ENCODE measurements at places on chromosomes 4 and X. TPM values are rescaled to one million over a fixed set of nuclear protein-coding genes. Genes with fewer than 3 reads are reported as not detected.

DNA sequence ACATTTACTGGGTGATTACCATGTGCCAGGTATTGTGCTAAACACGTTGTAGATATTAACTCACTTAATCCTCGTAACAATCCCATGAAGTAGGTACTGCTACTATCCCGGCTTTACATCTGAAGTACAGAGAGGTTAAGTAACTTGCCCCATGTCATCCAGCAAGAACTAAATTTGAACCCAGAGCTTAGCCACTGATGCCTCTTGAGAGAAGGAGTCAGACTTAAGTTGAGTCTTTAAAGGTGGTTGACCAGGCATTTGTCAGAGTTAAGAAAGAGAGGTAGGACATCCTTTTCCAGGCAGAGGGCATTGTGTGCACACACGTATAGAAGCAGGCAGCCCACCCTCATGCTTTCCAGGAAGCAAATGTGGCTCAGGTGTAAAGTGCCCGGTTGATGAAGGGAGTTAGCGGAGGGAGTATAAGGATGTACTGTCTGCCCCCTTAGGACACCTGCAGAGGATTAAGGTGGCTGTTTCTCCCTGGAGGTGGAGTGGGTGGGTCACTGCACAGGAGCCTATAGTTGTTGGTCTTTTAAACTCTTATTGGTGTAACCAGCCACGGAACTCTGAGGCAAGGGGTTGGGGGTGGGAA lies 335 bp upstream of the CD38 start:
- no peak for DNase-seq

GRCh38 chr4:178953447-178954120 lies 1511.3 kb upstream of the AGA start:
- DNase-seq, result no peak

DNA sequence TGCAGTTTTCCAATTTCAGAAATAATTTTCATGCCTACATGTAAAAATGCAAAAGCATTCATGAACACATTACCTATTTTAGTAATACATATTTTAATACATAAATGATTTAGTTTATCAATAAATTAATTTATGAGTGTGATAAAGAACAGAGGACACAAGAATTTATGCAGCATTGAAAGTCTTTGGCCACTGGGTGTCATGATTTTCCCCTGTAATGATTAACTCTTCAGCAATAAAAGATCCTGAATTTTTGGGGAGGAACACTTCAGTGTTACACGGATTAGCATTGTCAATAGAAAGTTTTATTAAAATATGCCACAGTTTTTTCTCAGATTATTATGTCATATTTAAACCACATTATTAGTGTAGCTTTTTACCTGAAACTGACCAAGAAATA lies 8.6 kb upstream of the VCX2 start:
- no peak for DNase-seq

DNA sequence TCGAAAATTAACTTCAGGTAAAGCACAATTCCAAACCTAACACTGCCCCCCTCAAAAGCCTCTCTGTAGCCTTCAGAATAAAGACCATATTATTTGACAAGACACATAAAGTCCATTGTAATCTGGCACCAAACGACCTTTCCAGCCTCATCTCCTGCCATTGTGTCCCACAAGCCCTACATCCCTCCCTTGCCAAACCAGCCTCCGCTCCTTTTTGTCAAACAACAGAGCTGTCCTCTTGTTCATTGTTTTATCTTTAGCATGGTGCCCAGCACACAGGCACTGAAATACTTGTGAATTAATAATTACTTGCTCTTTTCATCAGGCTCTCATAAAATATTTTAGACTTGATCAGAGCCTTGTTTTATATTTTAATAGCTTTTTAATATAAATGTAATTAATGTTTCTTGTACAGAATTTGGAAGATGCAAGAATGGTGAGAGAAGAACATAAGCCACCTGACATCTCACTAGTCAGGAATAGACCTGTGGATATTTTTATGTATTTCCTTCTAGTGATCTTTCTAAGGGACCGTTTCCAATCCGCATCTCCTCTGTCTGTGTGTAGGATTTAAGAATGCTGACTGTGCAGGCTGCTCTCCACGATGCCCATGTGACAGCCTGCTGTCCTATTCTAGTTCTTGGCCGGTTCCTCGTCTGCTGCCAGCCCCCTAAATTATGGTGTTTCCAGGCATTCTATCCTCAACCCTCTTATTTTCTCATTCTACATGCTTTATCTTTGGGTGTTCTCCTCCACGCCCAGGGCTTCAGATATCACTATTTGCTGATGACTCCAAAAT lies 3.0 kb upstream of the IRF2 start:
- DNase-seq, result no peak

- DNase-seq, result no peak
Measured at GRCh38 chr4:109931318-109931717, 18.6 kb downstream of the EGF start.

DNA sequence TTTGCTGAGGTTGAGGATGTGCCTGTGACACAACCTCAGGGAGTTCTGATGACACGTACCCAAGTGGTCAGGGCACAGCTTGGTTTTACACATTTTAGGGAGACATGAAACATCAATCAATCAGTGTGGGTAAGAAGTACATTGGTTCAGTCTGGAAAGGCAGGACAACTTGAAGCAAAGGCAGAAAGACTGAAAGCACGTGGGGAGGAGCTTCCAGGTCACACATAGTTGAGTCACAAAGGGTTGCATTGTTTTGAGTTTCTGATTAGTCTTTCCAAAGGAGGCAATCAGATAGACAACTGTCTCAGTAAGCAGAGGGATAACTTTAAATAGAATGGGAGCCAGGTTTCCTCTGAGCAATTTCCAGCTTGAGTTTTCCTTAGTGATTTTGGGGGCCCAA lies 1910.0 kb upstream of the AGA start:
- DNase-seq, result no peak

DNA sequence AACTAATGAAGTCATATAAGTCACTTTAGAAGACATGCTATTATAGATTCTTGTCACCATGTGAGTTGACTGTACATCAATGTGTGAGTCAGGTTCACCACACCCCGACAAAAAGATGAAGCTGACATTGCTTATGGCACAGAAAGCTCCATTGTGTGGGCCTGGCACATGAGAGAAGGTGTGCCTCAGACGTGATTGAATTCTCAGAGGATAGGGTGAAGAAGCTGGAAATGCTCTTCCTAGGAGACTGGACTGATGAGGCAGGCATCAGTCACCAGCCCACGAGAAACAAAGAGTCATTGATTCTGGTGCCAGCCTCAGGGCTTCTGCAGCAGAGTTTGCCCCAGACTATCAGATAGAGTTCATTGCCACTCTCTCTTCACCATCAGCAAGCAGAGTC lies 35.9 kb upstream of the LRAT start:
- DNase-seq, result no peak

Gene YY2
- polyA plus RNA-seq, result 2.8 TPM

GRCh38 chrX:22121161-22121560 lies 89.0 kb downstream of the PHEX start:
- DNase-seq, result no peak

DNA sequence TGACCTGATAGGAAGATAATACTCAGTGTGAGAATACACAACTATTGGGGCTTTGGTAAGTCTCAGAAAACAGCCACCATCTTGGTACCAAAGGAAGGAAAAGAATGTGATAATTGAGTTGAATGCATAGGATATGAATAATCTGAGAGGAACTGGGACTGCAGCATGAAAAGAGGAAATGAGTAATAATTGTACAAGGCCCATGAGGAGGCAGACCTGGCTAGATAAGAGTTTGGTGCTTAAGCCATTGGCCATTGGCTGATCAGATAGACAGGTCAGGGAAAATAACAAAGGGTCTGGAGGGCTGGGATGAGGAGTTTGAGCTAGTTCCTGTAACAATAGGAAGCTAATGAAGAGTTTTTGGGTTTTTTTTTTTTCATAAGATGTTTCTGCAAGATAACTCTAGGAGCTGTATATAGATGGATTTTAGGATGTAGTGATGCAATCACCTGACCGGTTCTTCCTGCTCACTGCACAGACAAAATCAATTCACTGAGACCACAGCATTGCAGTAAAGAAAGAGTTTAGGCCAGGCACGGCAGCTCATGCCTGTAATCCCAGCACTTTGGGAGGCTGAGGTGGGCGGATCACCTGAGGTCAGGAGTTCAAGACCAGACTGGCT lies 5.3 kb upstream of the TRMT2B start:
- no peak for DNase-seq

DNA sequence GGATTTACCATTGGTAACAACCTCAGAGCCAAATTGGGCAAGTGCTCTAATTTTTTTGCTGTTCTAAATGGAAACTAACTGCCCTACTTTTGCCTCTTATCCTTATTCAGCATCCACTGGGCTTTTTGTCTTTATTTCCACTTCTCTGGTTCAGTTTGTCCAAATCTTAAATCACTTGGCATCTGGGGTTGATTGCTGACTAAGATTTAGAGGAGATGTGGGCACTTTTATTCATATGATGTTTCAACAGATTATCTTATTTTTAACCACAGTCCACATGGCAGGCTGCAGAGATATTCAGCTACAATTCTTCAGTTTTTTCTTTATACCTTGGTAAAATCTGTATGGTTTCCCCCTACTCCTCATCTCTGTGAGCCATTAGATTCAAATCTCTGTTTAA lies 1161.4 kb upstream of the PCDH7 start:
- no peak for DNase-seq

DNA sequence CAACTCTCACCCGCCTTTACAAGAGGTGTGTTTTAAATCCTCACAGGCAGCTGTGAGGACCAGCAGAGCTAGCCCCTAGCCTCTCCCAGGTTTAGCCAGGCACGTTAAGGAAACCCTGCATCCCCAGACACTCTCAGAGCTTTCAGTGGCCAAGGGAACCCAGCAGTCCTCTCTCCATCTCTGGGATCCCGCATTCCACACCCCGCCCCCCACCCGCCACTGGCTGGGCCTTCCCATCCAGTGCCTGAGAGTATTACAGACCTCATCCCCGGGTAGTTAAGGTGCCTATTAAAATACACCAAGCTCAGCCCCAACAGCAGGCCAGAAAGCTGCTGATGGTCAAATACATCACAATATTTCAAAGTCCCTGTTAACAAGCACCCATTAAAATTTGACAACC lies 256.2 kb downstream of the BCOR start:
- no peak for DNase-seq

GRCh38 chrX:70437921-70438665 lies 6.5 kb upstream of the DLG3 start:
- no peak for DNase-seq

GRCh38 chr4:47118192-47118929 lies 87.0 kb downstream of the GABRB1 start:
- DNase-seq, result no peak

DNA sequence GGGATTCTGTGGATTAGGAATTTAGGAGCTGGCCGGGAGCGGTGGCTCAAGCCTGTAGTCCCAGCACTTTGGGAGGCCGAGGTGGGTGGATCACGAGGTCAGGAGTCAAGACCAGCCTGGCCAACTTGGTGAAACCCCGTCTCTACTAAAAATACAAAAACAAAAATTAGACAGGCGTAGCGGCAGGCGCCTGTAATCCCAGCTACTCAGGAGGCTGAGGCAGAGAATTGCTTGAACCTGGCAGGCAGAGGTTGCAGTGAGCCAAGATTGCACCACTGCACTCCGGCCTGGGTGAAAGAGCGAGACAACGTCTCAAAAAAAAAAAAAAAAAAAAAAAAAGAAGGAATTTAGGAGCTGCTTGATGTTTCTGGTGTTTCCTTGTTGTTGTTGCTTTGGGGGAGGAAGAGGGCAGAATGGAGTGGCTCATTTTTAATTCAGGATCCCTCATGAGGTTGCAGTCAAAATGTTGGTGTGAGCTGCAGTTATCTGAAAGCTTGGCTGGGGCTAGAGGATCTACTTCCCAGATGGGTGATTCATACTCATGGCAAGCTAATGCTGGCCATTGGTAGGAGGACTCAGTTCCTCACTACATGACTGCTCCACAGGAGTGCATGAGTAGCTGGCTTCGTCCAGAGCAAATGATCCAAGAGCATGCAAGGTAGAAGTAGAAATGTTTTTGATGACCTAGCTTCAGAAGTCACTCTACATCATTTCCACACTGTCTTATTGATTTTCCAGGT lies 26.5 kb upstream of the JADE1 start:
- DNase-seq, result no peak

Gene ACE2
- 428 TPM for polyA plus RNA-seq

DNA sequence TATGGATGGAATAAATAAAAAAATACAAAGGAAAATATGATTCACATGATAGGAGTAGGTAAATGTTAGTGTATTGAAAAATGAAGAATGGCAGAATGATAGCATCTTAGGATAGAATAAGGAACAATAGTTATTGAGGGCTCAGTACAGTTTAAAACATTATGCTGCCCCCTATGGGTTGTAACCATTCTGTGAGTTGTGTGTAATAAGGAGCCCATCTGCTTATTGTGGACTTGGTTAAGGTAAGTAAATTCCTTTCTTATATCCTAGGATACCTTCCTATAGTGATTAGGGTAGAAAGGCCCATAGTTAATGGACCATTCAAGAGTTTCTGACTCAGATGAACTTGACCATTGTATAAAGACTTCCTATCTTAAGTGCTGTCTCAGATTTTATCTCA lies 195.8 kb downstream of the PDHA2 start:
- DNase-seq, result no peak

- no peak for DNase-seq
Measured at GRCh38 chrX:37331546-37331945, 17.6 kb upstream of the PRRG1 start.

Gene FGF16
- not detected for polyA plus RNA-seq

DNA sequence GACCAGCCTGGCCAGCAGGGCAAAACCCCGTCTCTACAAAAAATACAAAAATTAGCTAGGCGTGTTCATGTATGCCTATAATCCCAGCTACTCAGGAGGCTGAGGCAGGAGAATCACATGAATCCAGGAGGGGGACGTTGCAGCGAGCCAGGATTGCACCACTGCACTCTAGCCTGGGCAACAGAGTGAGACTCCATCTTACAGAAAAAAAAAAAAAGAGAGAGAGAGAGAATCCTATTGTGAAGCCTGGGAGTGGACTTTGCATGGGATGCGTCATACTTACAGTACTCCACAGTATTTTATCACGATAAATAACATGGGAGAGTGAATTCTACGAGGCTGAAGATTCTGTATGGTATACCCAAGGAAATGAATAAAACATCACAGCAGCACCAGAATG lies 139.6 kb downstream of the AASDH start:
- peak; percentile 79 for DNase-seq

DNA sequence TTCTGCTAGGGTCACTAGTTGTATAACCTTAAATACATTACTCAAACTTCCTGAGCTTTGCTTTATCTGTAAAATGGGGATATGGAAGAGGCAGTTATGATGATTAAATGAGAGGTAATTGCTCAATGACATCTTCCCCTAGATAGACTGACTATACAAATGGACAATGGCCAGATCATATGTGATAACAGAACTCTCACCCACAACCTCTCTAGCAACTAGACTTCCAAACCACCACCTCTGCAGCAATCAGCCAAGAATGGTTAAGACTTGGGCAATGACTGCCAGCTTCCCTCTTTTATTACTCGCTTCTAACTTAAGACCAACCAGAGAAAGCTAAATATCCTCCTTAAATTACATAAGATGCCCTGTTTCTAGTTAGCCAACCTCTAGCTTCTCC lies 2.9 kb upstream of the SEPSECS start:
- no peak for DNase-seq

DNA sequence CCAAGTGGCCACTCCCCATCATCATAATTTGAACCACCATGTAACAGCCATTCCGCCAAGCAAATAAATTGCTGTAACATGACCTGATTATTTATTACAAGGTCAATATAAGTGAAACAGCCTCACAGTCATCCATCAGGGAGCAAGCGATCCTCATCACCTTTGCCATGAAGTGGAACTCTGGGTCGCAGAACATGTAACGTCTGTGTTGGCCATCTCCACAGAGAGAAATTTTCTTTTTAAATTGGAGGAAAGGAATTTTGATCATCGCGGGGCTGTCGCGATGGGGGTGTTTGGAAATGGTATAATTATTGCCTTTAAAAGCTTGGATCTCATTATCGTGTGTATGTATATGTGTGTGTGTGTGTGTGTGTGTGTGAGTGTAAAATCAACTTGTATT lies 90.2 kb downstream of the SHOX start:
- no peak for DNase-seq
